HTR-8/SVneo (cell line): ENCODE measurements at places on chromosomes 3 and 15.

GRCh38 chr3:161117646-161118045 lies 12.5 kb upstream of the B3GALNT1 start:
- no peak for DNase-seq

GRCh38 chr3:182808041-182808770 lies 14.9 kb downstream of the ATP11B start:
- DNase-seq = no peak

DNA sequence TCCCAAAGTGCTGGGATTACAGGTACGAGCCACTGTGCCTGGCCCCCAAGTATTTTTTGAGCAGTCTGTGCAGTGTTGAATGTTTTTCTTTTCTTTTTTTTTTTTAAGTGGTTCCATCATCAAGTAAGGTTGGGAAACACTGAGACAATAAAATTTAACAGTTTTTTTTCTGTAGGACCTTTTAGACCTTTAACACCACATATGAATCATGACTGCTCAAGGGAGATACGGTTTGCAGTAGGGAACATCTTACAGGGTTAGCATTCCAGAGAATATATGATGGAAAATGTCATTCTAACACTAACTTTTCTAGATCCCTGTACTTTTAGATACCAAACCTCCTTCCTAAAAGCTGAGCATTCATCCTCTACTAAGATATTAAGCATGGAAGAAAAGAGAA lies 41.7 kb downstream of the SNX4 start:
- DNase-seq = peak; percentile 11

GRCh38 chr3:37139567-37140052 lies 34.8 kb downstream of the LRRFIP2 start:
- no peak for DNase-seq

- DNase-seq = no peak
Measured at GRCh38 chr3:149623824-149624223, 34.0 kb downstream of the WWTR1 start.

GRCh38 chr15:88132499-88132898 lies 124.0 kb downstream of the NTRK3 start:
- DNase-seq = no peak

DNA sequence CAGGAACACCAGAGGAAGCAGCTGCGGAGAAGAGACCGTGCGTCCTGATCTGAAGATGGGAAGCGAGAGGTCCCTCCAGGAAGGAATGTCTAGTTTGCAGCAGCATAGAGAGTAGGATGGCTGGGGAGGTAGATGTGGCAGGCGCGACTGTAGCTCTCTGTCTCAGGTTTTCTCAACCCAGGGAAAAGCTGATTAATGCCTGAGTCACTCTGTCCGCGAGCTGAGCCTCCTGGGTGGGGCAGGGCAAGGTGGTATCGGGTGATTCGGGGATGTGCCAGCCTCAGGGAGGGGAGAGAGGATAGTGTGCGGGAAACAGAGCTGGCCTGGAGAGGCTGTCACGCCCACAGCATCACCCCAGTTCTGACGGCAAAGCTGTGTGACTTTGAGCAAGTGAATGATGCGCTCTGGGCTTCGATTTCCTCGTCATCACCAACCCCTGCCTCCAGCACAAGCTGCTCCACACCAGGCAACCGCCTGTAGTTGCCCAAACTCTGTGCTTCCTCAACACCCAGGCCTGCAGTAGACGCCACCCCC lies 28.4 kb downstream of the CPN2 start:
- DNase-seq = peak; percentile 81

DNA sequence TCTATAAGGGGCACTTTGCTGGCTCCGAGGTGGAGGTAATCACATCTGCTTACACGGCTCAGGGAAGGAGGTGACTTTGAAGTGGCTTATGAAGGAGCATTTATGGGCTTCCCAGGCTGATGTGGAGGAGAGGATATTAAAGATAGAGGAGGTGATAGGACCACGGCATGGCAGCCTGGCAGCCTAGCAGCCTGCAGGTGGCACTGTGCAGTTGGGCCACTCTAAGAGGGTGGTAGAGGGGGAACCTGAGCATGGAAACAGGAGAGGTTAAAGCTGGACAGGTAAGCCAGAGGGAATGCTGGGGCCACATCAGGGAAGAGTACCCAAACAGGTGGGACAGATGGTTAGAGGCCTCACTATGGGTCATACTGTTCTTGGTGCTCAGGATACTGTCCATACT lies 375.0 kb downstream of the WDR72 start:
- no peak for DNase-seq

- no peak for DNase-seq
Measured at GRCh38 chr3:195421400-195421799, 21.4 kb downstream of the ACAP2 start.

DNA sequence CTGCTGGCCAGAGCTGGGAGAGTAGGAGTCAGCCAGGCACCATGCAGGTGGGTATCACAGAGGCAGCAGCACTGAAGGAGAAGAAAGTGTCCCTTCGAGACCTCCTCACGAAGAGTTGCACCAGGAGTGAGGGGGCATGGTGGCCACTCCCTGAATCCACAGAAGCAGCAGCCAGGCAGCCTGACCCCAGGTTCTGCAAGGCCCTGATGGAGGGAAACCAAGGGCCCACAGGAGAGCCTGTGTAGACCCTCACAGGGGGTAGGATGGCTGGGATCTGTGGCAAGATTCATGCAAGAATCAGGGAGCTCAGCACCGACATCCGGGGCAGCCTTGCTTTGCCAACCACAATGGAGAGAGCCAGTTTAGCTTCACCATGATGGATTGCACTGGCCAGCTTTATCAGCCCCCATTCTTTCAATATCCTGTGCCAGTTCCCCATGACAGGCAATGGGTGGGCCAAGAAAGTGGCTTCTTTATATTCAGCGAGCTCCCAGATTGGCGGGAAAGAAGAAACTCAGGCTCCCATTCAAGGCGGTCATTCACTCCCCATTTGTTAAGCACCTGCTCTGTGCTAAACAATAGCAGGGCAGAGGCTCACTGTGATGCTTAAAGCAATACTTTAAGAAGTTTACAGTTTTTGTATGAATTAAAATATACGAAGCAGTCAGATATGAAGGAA lies 33.5 kb upstream of the TBC1D21 start:
- DNase-seq = no peak
